ENCODE measurements at places on chromosomes 1 and 21.

DNA sequence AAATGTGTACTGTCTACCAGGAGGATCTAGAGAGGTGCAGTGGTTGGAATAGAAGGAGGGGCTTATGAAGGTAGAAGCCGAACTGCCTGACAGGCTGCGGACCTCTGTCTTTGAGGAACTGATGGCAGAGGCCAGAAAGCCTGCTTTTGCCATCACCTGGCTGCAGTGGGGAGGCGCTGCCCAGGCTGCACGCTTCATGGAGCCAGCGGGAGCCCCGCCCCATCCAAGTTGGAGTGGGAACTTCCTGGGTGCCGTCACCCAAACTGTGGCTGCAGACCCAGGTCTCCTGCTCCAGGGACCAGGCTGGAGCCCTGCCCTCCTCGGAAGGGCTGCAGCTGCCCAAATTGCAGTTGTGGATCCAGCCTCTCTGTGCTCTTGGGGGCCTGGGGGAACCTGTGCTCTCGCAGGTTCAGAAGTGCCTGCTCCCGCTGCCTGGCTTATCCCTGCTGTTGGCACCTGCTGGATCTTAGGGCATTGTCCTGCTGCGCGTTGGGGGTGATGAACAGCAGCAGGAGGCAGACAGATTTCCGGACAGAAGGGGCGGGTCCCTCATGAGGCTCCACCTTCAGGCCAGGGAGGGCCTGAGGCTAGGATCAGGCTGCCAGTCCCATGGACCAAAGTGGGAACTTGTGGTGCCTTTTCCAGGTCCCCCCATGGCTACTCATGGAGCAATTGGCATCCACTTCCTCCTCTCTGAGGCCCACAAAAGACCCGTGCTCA lies 118.0 kb upstream of the PLPPR4 start:
- DNase-seq = no peak

GRCh38 chr1:178510155-178510554 lies 2.8 kb upstream of the TEX35 start:
- peak; percentile 44 for DNase-seq

GRCh38 chr1:116825207-116825719 lies 71.0 kb downstream of the CD2 start:
- DNase-seq = no peak

GRCh38 chr1:51519865-51520699 lies 1.0 kb upstream of the EPS15 start:
- no peak for DNase-seq

DNA sequence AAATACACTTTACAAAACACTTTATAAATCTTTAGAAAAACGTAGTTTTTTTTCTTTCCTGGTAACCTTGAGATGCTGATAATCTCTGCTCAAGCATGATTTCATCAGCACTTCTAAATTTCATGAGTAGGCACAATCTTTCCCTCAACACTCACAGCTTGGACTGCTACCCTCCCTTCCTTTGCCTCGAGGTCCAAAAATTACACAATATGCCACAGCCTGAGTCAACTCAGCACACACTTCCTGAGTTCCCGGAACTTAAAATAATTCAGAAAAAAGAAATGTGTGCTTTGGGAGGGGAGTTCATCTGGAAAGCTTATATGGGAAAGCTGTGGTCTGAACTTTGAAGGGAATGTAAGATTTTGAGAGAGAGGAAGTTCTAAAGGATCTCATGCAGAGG lies 5.9 kb downstream of the CLCA2 start:
- DNase-seq = peak; percentile 96

DNA sequence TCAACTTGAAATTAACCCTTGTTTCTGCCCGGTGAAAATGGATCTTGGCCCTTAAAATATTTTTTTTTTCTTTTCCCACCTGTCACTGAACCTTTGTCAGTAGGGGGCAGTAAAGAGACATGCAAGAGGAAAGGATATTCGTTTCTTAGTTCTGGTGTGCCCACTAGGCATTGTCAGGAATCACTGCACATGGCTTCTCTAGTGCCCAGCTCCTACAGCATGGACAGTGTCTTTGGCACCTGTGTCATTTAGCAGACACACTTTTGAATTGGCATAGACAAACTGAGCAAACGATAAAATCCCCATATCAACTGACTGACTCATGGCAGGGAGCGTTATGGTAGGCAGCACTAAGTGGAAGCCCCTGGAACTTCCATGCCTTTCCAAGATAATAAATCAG lies 1048.1 kb downstream of the BRINP3 start:
- DNase-seq = peak; percentile 57

DNA sequence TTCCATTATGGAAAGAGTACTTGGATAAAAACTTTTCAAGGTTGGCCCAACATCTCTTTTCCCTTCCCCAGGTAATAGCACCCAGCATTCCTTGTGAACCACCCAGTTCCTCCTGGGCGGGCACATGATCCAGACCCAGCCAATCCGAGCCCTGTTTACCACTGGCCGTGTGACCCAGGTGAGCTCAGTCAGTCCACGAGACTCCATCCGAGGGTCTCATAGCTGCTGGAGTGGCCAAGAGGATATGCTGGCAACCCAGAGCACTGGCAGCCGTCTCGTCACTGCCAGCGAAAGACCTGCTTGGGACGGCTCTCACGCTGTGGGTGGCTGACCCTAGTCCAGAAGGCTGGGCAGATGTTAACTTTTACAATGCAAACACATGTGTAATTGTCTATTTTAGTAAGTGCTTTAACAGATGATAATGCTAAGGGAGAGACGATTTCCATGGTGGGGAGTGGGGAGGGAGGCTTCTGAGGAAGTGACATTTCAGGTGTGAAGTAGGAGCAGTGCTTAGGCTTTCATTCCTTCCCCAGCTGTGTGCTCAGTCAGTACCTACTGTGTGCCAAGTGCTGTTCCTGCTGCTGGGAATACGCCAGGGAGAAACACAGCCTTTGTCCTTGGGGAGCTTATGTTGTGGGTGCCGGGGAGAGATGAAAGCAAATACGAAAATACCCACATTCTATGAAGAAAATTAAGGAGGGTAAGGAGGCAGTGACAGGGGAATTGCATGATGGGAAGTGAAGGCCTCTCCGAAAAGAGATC lies 24.5 kb downstream of the PARK7 start:
- DNase-seq = no peak

DNA sequence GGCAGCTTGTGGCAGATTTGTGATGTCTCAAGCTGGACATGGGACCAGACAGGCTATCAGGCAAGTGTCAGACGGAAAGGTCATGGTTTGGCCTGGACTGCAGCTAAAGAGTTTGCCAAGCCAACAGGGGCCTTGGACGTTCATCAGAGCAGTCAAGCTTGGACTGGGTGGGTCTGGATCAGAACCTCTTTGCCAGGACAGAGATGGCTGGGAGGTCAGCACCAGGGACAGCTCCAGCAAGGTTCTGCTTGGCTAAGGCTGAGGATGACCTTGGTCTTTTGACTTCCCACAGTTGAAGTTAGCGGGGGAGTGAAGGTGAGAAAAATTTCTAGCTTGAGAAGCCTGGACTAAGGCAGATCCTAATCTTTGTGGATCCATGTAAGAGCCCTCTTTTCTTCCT lies 68.1 kb downstream of the GRIK3 start:
- no peak for DNase-seq

DNA sequence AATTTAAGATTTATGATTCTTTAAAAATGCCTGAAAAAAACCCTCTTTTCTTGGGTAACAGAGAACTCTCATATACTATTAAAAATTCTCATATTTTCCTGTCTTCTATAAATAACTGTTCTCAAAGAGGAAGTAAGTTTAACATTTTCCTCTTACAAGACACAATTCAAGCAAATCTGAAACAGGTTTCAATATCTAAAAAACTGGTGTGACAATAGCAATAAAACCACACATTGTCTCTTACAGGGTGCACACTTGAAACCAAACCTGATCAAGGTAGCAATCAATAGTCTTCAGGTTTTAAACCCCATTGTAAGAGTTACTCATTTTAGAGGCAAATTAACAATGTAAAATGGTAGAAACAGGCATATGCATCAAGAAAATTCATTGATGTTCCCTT lies 28.0 kb downstream of the FUBP1 start:
- DNase-seq = no peak

GRCh38 chr1:114466334-114467014 lies 44.5 kb downstream of the TRIM33 start:
- no peak for DNase-seq

- no peak for DNase-seq
These were observed 41.0 kb upstream of the GREM2 start for GRCh38 chr1:240652961-240653409.

GRCh38 chr1:228317891-228318810 lies 88.5 kb downstream of the TRIM11 start:
- no peak for DNase-seq

GRCh38 chr1:71039661-71040262 lies 7.9 kb downstream of the PTGER3 start:
- DNase-seq = peak; percentile 35

DNA sequence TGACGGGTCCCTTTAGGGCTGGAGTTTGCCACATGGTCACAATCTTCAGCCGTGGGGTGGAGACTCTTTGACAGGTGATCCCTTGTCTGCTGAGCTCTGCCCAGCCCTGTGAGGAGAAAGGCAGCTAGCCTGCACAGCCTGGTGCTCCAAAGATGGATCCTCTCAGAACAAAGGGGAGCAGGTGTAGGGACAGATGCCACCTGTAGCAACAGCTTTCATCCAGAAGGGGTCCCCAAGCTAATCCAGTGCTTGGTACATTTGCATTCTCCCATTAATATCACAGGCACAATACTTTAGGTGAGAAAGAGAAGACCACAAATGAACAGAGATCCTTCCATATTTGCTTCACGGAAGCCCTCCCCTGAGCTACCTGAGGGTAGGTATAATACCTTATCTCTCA lies 93.2 kb downstream of the CCDC185 start:
- DNase-seq = no peak

- no peak for DNase-seq
These were observed 22.4 kb upstream of the KCNA2 start for GRCh38 chr1:110628323-110629105.

DNA sequence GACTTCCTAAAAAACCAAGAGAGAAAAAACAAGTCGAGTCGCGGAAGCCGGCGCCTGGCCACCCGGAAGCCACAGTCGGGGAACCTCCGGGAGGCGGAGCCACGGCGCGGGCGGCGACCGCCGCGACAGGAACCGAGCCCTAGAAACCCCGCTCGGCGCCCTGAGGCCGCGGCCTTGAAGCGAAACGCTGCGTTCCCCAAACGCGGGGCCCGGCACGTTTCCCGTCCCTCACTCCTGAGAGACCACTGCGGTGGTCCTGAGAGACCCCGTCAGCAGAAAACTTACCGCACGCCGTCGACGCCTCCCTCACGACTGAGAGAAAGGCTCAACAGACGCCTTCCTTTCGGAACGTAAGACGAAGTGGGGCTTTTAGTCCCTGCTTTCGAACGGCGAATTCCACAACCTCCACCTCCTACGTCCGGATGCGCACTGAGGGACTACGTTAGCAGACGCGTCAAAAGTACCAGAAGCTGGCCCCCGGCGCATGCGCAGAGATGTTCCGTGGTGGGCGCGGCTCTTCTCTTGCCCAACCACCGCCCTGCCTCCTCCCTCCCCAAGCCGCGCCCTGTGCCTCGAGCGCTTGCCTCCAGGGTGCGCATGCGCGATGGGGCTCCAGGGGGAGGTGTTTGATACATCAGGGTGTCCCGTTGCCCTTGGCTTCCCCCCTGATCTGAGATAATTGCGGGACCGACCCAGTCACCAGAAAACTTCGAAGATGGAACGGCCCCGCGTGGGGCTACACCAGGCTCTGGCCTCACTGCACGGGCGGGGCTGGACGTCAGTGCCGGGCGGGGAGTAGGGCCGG lies at the start of gene RSRP1:
Gene RSRP1 (minus strand): TSS at position 431 of the 805 bp plus-strand sequence. CDS start 491 bp downstream, outside the sequence.
- DNase-seq = peak; percentile 96

DNA sequence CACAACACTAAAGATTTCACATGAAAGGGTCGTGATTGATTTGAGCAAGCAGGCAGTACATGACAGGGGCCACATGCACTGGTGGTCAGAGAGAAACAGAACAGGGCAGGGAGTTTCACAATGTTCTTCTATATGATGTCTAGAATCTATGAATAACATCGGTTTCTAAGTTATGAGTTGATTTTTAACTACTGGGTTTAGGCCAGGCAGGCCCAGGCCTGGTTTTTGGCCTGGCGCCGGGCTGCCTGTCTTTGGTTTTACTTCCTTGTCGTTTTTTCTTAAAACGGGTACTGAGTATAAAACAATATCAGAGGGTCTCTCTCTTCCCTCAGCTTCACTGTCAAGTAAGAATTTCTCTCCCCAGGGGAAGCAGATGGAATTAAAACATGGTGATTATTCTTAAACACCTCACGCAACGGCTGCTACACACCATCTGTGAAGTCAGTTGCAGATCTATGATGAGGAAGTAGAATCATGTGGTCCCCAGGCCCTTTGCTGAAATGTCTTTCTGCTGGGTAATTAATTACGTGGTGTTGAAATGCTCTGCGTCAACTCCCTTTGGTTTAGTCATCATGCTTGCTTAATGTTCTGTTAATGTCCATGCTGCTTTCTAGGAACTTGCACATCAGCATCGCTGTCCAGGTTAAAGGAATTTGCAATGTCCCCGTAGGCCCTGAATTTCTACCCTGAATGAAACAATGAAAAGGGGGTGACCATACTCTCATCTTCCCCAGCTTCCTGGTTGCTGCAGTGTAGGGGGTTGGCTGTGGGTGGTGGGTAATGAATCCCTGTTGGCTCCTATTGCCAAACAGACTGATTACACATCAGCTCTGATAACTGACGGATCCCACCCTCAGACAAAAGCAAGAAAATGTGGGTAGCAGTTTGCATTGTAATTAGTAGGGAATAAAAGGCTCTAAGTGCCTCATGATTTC lies 70.3 kb downstream of the SERINC2 start:
- peak; percentile 99 for DNase-seq

- no peak for DNase-seq
These were observed 37.2 kb downstream of the MRAP start for GRCh38 chr21:32335601-32336575.

- no peak for DNase-seq
These were observed 97.4 kb downstream of the MIS18A start for GRCh38 chr21:32181457-32181856.

- no peak for DNase-seq
These were observed 1079.1 kb downstream of the ADGRL2 start for GRCh38 chr1:82879701-82880305.

DNA sequence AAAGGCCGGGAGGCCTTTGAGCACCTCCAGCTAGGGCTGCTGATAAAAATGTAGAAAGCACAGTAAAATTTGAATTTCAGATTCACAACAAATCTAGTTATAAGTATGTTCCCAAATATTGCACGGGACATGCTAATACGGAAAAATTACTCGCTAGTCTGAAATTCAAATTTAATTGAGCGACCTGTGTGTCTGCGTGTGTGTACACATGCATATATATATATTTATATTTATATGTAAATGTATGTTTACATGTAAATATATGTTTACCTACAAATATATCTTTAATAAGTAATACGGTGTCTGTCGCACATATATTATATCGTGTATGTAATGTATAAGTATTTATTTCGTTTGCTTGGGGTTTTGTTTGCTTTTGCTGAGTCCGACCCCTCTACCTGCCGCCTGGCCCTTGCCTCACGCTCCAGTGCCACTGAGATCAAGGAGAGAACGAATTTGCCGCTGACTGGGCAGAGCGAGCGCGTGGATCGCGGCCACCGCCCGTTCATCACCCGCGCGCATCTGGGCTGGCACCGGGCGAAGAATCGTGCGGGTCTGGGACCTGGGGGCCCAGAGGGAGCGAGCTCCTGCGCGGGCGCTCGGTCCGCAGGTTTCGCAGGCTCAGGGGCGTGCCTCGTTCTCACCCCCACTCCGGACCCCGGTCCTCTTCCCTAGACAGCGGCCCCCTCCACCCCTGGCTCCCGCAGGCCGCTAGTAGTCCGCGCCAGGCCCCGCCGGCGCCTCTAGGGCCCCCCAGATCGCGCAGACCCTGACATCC lies 534 bp upstream of the WRAP73 start:
- DNase-seq = no peak

GRCh38 chr1:98668733-98669132 lies 7.2 kb downstream of the SNX7 start:
- peak; percentile 20 for DNase-seq
